Activated naive CD4-positive, alpha-beta T cell (primary cell): ENCODE measurements at places on chromosomes 1 and 21.

- no peak for DNase-seq
Observed at GRCh38 chr1:68180441-68181164, 51.7 kb downstream of the WLS start.

GRCh38 chr1:66331658-66332547, 202.1 kb upstream of the SGIP1 start:
- no peak for DNase-seq

DNA sequence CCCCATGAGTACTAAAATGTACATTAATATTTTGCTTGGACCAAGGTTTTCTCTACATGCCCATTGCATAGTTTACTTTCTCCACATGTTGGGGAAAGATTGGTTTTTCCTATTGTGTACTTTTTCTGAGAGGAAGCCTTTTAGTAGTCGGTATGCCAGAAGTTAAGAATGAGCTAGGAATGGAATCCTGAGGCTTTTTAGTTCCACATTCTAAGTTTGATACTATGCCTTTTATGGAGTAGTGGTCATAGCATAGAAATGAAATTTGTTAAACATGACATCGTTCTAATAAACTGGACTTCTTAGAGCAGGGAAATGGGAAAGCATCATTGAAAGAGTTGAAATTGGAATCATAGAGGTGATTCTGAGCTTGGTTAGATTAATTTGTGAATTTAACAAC, 64.3 kb downstream of the BCL9 start:
- no peak for DNase-seq

- DNase-seq, result no peak
Observed at GRCh38 chr1:53998223-53998622, 19.8 kb downstream of the LDLRAD1 start.

DNA sequence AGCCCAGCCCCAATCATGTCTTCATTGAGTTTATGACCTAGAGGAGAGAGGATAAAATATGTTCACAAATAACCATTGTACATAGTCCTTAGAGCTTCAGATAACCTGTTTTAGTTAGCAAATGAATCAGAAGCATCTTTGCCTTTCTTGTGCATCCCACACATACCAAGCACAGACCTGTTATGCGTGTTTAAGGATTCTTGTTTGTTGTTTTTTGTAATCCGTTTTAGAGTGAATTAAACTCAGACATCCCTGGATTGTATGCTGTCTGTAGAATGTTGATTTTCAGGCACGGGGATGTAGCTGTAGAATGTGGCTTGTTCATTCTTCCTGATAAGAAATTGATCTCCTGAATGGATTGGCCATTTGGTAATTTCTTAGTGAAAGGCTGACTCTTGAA, 135.8 kb downstream of the EDEM3 start:
- no peak for DNase-seq

DNA sequence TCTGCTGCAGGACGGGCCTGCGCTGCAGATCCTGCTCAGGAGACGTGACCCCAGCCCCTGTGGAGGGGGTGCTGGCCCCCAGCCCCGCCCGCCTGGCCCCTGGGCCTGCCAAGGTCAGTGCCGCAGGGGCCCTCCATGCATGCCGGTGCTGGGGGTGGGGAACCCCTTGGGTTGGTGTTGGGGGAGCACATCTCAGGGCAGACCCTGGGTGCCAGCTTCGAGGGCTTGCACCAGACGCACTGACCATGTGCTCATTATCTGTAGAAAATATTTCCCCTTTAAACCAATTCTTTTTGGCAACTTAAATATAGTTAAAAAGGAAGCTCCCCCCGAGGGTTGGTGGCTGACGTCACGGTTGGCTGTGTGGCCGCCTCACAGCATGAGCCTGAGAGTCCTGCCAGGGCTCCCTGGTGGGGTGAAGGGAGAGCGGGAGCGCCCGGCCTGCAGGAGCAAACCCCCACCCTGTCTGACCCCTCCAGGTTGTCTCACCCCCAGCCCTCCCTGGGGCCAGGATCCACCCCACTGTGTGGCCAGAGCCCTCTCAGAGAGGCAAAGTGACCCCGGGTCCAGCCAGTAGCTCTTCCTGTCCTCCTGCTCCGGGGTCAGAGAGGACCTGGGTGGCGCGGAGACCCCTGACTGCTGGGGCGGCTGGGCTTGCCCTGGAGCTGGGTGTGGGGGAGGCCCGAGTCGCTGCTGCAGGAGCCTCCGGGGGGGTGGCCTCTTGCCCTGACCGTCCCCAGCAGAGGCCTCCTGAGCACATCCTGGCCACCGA, 5.3 kb upstream of the PFKL start:
- no peak for DNase-seq

DNA sequence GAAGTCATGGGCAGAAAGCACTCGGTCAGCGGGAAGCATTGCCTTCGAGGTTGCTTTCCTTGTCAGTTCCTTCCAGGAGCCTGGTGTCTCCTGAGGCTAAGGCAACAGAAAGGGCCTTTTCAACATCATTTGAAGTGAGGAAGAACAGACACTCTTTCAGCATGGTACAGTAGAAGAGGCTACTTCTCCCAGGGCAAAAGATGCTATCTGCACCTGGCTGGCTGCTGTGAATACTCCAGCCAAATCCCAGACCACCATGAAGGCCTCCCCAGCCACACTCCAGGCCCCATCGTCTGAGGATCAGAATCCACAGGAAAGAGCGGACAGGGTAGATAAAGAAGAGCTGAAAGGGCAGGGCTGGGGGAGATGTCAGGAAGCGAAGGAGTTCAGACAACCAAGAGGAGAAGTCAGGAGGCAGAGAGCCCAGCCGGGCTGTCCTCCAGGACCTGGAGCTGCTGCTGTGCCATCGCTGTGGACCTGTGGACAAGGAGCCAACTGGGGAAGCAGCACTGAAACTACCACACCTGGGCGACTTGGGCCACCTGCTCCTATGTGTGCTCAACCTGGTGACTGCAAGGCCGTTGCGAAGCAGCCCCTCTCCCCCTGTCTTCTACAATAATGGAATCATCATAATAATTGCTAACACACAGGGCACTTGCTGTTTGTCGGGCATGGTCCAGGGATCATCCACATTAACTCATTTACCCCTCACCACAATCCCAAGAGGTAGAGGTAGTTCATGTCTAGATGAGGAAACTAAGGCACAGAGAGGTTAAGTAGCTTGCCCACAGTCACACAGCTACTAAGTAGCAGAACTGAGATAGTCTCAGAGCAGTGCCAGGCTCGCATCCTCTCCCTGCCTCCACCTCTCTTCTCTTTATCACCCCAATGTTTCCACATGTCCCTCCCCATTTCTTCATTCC, 88.0 kb upstream of the ZBTB40 start:
- DNase-seq, result no peak

- no peak for DNase-seq
Observed at GRCh38 chr1:162631546-162632191, 595 bp upstream of the DDR2 start.
